ENCODE measurements at places on chromosomes 1 and 21.
A peak's percentile ranks its signal among the peaks of the same experiment; 100 is the strongest.

GRCh38 chr1:15640667-15641066, 23.4 kb downstream of the DDI2 start:
- no peak for DNase-seq

DNA sequence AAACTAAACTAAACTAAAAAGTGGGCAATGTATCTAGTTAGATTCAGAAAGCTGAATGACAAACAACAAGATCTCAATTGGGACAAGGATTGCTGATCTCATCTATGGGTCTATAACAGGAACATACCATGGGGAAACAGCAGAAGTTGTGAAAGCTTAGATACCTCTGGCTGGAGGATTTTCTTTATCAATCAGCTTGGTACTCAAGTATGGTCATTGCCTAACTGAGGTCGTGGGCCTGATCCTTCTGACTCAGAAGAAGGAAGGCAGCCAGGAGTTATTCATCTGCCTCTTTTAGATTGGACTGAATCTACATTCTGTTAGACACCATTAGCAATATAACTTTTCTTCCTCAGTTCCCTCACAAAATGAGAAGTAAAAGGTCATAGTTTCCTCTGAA, 39.7 kb downstream of the DNTTIP2 start:
- peak; percentile 17 for DNase-seq

GRCh38 chr21:33206771-33207281, 22.9 kb upstream of the IFNAR2 start:
- DNase-seq, result no peak

GRCh38 chr1:21229246-21230000, 52.7 kb upstream of the EIF4G3 start:
- no peak for DNase-seq

DNA sequence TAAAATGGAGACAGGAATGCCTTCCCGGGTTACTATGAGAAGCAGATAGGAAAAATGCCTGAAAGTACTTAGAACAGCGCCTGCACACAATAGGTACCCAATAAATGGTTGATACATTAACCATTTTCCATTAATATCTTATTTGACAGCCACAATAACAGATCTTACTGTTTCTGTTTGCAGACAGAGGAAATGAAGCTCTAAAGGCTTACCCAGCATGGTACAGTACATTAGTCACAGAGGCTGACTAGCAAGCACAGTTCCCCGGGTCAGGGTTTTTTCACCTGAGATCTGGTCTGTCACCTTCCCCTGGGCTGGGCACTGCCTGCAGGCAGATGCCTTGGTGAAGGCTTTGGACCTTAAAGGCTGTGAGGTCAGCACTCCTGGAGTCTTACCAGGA, 2.9 kb downstream of the TRIM63 start:
- no peak for DNase-seq

DNA sequence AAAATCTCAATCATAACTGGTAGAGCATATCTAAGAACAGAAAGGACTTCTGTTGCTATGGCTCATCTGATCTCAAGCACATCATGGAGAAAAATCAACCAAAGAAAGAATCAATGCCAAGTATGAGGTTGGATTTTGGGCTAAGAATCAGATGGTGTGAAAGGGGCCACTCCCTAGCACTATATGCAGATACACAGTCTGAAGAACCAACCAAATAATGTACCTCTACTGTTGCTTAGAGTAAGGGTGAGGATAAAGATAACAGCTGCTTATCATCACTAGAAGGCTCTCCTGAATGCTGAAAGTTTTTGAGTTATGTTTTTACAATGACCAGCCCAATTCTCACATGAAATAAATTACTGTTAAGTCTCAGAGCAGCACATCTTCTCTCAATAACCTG, 35.6 kb downstream of the ST7L start:
- DNase-seq, result no peak

DNA sequence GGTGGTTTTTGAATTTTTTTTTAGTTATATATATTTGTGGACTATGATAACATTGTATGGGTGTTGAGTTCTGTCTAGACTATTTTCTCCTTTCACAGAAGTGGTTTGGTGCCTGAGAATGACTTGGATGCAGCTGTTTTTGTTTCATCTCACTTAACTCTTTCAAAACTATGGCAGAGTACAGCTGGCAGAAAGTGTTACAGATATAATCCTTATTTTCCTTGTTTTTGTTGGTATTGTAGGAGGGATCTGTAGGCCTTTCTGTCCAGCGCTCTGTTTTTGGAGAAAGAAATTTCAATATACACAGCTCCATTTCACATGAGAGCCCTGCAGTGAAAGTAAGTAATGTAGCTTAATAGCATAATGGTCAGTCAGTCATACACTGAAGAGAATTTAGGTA, 13.1 kb downstream of the CDC7 start:
- no peak for DNase-seq

- no peak for DNase-seq
Observed at GRCh38 chr1:186762653-186763052, 66.1 kb upstream of the PLA2G4A start.

DNA sequence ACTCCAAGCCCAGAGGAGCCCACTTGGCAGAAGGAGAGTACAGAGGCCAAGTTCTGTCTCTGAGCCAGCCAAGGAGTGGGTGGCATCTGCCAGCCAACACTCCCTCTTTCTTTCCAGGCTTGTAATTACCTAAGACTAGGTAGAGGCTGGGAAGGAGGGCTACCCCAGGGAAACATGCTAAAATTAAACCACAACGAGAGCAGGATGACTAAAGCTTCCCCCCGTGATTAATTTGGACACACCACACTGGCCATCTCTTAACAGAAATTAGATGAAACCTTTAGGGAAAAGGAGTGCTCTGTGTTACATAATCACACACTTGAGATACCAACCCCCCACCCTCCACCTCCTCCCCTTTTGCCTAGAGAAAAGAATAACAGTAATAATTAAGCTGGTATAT, 102.1 kb upstream of the ZC3H12A start:
- DNase-seq, result no peak

DNA sequence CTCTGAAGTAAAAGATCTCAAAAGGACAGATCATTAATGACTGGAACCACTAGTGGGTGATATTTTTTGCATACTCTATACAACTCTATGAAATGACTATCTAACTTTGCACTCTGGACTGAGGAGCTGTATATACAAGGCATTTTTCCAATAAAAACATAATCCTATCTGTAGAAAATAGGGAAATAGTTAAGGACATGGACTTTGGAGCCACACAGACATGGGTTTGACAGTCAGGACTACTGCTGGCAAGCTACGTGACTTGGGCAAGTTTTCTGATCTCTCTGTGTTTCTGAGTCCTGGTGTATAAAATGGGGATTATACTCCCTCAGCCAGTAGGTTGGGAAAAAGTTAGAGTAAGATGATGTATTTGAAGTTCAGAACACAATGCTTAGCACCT, 20.9 kb upstream of the HSD3B2 start:
- no peak for DNase-seq

GRCh38 chr1:214967865-214968575, 114.5 kb upstream of the KCNK2 start:
- no peak for DNase-seq

DNA sequence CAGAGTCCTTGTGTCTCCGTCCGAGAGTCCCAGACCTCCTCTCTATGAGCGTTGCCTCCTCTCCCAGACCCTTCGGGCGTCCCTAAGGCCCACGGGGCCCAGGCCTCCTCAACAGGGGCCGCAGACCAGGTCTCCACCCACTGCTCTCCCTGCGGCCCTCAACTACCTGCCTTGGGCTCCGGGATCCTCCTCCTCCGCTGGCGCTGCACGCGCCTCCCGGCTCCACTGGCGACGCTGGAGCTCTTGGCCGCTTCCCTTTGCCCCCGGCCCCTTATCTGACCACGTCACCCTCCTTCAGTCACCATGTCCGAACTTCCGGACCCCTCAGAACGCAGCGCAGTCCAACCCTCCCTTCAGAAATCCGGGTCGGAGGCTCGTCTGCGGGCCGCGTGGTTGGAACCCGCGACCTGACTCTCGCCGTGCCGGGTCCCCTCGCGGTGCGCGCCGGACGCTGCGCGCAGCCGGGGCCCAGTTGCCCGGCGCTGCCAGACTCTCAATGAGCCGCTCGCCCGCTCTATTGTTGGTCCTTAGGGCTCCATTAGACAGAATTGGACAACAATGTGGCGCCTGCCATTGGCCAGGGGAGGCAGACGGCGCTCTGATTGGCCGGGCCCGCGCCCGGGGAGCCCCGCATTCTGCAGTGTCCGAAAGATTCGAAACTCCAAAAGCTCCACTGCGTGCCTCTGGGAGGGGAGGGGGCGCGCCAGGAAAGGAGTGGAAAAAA, at the start of gene DMRTA2:
Gene DMRTA2 (minus strand): TSS at position 498 of the 724 bp plus-strand sequence. CDS start 1,907 bp downstream, outside the sequence.
- DNase-seq, result no peak

GRCh38 chr1:177849579-177850290, 120.1 kb downstream of the SEC16B start:
- DNase-seq, result no peak

DNA sequence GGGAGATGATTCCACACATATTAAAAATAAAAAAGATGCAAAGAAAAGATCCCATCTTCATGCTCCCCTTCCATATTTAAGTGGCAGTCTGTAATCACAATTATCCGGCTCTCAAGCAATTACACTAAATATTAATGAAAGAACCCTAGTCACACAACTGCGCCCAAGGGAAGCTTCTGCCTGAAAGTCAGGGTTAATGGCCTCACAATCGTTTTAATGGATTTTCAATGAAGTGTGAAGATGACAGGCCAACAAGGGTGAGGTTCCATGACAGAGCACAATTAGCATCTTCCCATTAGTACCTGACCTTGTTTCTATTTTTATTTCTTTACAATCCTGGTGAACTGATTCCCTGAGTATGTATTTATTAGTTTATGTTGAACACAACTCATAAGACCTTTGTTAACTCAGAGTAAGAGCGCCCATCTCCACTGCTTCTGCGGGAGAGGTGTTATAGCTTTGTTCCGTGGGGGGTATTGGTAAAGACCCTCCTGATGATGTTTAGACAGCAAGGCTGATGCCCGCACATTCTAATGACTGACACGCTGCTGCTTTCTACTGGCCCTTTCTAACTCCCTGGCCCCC, 80.9 kb downstream of the IER5 start:
- no peak for DNase-seq

DNA sequence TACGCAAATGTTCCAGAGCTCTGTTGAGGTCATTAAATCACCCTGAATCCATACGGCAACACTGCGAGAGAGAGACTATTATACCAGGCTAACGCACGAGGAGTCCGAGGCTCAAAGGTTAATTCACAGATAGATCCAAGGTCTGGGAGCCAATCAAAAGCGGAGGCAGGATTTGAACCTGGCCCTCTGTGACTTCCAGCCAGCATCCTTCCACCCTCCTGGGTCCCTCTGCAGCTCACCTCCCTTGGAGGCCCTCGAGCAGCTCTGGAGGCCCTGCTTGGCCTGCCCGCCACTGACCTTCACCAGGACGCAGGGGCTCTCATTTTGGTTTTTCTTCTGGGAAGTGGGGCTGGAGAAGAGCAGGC, 42.1 kb downstream of the KIAA1614 start:
- DNase-seq, result no peak

DNA sequence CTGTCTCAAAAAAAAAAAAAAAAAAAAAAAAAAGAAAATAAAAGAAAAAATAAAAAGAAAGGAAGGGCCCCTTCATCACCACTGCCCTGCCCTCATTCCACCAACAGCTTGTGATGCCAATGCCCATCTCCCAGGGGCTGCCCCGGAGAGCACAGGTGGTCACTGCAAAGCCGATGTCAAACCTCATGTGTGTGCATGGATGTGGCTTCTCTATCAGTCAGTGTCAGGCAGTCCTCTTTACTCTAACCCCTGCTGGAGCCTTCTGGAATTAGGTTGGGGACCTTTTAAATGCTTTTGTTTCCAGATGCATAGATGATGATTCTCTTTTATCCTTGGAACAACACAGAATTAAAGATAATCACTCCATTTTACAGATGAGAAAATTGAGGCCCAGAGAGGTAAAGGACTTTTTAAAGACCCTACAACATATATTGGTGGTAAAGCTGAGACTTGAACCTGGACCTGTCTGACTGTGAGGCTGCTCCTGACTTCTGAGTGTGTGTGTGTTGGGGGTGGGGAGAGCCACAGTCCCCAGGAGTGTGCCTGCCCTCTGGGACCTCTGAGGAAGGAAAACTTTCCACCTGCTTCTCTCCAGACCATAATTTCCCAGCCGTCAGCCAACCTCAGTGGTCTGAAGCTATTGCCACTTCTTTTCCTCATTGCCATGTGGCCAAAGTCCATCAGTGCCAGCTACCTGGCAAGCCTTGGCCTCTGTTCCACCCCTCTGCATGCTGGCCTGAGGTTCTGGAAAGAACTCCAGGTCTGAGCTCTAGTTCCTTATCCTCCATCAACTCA, 3.0 kb upstream of the TMEM54 start:
- DNase-seq, result no peak

GRCh38 chr1:63884486-63884885, 110.7 kb downstream of the ROR1 start:
- DNase-seq, result no peak

DNA sequence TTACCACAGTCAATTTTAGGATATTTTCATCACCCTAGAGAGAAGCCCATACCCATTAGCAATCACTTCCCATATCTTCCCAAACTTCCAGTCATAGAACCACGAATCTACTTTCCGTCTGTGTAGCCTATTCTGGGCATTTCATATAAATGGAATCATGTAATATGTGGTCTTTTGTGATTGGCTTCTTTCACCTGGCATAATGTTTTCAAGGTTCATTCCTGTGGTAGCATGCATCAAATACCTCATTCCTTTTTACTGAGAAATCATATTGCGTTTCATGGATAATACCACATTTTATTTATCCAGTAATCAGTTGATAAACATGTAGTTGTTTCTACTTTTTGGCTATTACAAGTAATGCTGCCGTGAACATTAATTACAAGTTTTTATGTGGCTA, 21.5 kb downstream of the DESI2 start:
- no peak for DNase-seq

GRCh38 chr1:36565576-36566501, 83.1 kb upstream of the CSF3R start:
- DNase-seq, result no peak

GRCh38 chr1:153485863-153486262, 25.4 kb upstream of the S100A7 start:
- no peak for DNase-seq

- no peak for DNase-seq
Observed at GRCh38 chr21:35135481-35135880, 86.4 kb upstream of the RUNX1 start.

DNA sequence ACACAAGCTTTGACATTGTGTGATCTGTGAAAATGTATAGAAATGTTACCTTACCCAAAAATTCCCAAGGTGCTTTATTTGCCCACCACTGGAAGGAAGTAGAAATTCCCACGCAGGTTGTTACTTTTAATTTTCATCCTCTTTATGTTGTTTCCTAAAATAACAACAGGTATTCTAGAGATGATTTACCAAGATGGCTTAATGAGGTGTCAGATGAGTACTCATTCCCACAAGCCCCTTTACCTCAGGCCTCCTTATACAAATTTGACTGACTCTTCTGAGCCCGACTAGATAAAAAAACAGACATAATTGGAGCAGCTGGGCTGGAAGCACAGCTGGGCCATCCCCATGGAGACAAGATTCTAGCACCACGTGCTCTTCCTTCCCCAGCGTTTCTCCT, 114.6 kb downstream of the LIPI start:
- no peak for DNase-seq
